HCEC 1CT (cell line): ENCODE measurements at places on chromosomes 7 and 10.

DNA sequence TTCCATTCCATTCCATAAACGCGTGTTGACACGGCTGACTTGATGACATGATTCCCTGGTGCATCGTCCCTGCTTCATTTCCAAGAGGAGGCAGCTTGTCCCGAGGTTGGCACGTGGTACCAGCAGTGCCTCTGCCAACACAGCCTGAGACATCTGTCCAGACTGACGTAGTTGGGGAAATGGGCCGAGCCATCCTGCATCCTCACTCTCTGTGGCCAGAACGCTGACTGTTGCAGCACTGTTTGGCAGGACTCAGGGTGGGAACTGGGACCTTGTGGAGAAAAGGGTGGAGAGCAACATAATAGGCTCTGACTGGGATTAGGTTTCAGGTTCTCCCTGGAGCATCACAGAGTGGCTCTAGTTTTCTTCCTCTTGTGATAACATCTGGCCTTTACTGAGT is 118.6 kb upstream of the BTBD16 start:
- no peak for DNase-seq

GRCh38 chr10:11236234-11236633 is 218.6 kb downstream of the CELF2 start:
- no peak for DNase-seq

DNA sequence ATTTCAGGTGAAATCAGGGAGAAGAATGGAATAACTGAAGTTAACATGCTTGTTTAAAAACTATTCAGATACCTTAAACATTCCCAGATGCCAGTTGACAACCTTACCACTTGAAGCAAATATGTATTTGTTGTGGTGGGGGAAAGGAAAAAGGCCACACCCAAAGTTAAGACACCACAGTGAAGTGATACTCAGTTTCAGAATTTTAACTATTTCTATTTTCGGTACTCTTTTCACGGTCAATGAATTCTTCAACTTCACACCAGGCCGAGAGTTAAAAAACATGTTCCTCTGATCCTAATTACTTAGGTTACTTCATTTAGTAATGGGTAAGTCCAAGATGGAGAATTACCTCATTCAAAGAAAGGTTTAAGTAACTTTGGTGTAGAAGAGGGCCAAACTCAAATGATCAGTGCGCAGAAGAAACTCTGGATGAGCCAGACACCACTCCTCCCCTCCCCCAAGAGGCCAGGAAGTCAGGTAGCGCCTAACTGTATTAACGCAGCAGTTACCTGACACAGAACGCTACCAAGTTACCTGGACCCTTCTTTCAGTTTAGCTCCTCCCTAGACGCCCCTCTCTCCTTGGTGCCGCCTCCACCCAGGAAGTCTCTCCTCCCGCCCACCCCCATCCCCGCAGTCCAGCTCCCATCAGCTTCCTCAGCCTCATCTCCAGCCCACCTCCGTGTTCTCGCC is 700 bp downstream of the MTPN start:
- DNase-seq = no peak

- DNase-seq = no peak
These were observed 27.3 kb upstream of the ECHDC3 start for GRCh38 chr10:11714750-11715365.

- no peak for DNase-seq
These were observed 3.4 kb downstream of the PDGFA start for GRCh38 chr7:516216-516605.

- DNase-seq = no peak
These were observed 909.6 kb downstream of the REEP3 start for GRCh38 chr10:64430690-64431323.

DNA sequence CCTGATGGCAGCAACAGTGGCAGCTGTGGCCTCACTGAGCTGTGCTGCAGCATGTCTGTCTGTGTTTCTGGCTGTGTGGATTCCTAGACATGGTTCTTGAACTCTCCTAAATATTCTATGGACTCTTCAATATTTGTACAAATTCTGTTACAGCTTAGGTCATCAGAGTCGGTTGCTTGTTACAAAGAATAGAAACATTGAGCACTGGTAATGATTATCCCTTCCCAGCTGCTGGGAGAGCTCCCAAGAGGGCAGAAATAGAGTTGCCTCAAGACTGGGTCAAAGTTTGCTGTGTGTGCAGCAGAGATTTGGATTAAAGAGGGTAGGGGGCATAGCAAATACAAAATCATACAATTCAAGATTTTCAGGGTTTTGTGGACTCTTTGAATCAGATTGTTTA is 337.1 kb upstream of the AKR1E2 start:
- no peak for DNase-seq

DNA sequence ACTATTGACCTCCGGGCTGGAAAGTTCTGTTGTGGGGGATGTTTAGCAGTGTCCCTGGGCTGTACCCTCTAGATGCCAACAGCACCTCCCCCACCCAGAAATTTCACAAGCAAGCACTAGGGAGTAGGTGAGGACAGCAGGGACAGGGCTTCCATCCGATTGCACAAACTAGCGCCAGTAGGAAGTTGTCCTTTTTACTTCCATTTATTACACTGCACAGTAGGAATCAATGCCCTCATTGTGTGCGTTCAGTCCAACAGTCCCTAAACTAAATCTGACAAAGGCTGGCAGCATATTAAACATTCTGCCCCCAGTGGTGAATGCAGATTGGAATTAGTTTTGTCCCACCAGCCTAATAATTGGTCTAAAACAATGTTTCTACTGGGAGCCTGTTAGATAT is 6.4 kb upstream of the SOSTDC1 start:
- DNase-seq = no peak

DNA sequence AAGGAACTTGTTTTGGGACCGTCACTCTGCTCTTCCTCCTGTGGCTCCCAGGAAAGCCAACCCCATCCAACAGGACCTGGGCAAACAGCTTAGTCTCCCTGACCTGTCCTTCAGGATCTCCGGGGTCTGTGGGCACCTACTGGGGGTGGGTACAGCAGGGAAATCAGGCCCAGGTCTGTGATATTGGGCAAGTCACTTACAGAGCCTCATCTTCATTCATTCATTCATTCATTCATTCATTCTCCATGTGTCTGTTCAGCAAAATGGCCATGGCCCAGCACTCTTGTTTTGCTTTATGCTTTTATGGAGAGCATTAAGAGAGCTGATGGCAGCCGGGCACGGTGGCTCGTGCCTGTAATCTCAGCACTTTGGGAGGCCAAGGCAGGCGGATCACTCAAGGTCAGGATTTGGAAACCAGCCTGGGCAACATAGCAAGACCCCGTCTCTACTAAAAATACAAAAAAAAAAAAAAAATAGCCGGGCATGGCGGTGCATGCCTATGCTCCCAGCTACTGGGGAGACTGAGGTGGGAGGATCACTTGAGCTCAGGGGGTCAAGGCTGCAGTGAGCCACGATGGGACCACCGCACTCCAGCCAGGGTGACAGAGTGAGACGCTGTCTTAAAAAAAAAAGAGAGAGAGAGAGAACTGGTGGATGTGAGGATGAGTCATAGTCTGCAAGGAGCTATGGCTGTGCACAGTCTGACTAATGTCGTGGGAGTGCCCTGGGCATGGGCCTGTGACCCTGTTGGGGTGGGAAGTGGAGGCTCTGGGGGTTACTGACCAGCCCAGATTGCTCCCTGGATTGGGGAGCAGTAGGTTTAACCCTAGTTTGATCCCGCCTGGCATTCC is 54.3 kb downstream of the CLIP2 start:
- peak; percentile 85 for DNase-seq

- DNase-seq = no peak
These were observed 12.3 kb downstream of the SVIL start for GRCh38 chr10:29622382-29622922.

- DNase-seq = no peak
These were observed 37.6 kb downstream of the MICU1 start for GRCh38 chr10:72588266-72588665.

DNA sequence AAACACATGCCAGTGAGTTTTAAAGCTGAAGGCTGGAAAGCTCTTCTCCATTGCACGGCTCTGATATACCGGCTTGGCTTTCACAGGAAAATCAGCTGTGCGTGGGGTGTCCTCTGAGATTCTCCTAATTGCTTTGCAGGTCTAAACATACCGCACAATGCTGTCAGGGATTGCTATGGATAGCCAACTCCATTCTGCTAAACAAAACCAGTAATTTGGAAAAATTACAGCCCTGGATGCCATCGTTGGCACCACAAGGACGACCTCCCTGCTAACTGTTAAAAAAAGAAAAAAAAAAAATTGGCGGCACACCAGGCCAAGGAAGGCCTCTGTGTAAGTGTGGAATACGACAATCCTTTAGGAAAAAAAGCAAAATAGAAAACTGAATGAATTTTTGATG is 118.6 kb upstream of the ADARB2 start:
- no peak for DNase-seq

- DNase-seq = no peak
These were observed 533.7 kb upstream of the IGFBP3 start for GRCh38 chr7:46454816-46455215.

GRCh38 chr10:23191764-23192711 is at the start of gene PTF1A:
Gene PTF1A, plus strand, starts transcription at chr10:23192312. Its CDS starts 219 bp downstream, at chr10:23192531.
- no peak for DNase-seq
